Cardiac muscle cell (in vitro differentiated cells and primary cell): ENCODE measurements at places on chromosomes 2 and 18. TPM values are rescaled to one million over a fixed set of nuclear protein-coding genes. Genes with fewer than 3 reads are reported as not detected.
A peak's percentile ranks its signal among the peaks of the same experiment; 100 is the strongest.

GRCh38 chr2:196677404-196677803, 37.9 kb downstream of the CCDC150 start:
- no peak for DNase-seq

- no peak for DNase-seq
Observed at GRCh38 chr2:19757586-19757985, 144.2 kb downstream of the TTC32 start.

DNA sequence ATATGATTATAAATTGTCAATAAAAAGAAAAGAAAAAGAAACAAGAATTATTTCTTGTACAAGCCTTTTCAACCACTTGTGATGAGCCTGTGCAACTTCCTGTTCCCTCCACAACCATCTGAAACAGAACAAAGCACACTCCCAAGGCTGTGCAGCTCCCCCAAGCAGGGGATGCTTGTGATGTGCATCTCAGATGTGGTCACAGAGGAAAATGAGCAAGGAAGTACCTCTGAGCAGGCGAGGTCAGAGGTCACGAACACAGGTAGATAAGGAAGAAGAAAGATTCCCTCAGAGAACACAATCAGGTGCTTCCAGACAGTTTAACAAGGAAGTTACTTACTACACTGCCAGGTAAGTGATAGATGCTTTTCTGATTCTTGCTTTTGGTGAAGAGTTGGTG, 274.8 kb upstream of the SLC39A10 start:
- no peak for DNase-seq

GRCh38 chr2:217086038-217086522, 226.2 kb upstream of the TNP1 start:
- peak; percentile 35 for DNase-seq

DNA sequence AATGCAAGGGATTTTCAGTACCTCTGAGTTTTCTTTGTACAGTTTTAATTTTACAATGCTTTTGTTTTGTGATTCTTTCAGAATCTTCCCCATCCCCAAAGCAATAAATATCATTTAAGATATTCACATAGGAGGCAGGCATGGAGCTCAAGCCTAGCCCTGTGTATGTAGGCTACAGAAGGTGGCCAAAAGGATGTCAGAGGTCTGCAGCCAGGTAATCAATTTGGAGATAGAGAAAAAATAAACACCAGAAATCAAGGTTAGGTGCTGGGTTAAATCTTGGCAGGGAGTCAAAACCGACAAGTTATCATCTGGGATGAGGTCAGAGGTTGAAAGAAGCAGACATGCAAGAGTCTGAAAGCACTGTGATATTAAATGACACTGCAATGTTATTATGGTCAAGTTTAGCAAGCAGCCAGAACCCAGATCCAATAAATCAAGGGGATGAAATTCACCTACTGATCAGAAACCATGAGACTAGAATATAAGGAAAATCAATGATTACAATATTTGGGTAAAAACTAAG, 45.1 kb upstream of the LRP1B start:
- peak; percentile 7 for DNase-seq

DNA sequence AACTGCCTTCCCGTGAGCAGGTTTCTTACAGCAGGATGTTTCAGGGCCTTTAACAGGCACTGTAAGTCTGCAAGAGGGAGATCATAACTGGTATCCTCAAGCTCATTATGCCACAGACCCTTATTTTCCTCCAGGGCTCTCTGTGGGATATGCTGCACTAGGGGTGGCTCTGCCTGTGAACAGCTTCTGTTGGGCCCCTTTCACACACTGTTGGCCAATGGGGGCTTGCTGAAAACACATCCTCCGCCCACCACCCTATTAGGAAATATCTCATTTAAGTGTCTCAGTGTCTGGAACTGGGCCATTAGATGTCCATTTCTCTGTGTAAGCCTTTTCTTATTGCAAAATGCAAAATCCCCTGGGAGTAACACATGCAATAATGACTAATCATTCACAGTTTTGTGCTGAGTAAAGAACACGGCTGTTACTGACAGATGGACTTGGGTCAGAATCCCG, 414.3 kb upstream of the HS6ST1 start:
- DNase-seq, result peak; percentile 99

DNA sequence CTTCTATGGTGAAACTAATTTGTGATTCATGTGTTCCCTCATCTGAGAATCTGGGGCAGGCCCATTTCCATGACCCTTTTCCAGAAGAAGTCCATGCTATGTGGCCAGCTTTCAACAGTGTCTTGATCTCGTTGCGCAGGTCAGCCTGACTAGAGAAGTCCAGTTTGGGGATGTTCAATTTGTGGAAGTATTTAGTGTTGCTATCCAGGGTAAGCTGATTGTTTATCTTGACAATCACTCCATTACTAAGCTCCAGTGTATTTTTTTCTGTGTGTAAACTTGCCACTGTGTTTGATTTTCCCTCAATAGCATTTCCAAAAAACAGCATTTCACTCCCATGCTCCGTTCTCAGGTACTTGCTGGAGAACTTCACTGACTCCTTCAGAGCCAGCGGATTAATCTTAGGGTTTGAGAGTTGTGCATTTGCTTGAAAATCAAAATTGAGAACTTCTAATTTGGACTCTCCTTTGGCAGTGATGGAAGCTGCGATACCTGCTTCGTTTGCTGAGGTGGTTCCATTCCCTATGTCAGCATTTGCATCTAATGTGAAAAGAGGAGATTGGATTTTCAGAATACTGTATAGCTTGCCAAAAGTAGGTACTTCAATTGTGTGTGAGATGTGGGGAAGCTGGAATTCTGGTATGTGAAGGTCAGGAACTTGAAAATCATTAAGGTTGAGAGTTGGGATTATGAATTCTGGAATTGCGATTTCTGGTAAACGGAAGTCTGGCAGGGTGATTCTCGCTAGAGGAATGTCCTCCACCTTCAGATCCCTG, 35.7 kb downstream of the APOB start:
- no peak for DNase-seq

- DNase-seq, result no peak
Observed at GRCh38 chr2:197244349-197244748, 66.2 kb downstream of the ANKRD44 start.

DNA sequence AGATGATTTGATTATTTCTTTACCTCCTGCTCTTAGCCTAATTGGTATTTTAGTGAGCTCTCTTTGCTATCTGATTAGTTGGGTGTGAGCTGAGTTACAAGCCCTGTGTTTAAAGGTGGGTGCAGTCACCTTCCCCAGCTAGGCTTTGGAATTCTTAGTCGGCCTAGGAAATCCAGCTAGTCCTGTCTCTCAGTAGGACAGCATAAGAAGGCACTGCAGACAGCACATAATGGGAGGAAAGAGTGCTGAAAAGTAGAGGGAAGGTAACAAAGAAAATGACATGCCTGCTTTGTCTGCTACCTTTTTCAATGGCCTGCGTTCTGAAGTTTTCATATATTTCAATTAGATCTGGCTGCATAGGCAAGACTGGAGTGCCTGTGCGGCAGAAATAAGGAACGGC, 1794.0 kb upstream of the CELF4 start:
- DNase-seq, result no peak

- DNase-seq, result peak; percentile 12
Observed at GRCh38 chr2:64599469-64599868, 54.2 kb downstream of the SERTAD2 start.

DNA sequence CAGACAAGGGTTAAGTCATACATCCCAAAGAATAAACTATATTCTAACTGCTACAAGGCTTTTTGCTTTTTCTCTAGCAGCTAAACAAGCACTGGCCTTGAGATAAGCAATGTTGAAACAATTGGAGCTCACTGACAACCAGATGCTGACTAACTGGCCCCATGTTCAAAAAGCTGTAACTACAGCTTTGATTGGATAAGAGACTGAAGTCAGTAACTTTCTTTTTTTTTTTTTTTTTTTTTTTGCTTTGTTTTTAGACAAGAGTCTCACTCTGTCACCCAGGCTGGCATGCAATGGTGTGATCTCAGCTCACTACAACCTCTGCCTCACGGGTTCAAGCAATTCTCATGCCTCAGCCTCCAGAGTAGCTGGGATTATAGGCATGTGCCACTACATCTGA, 45.4 kb upstream of the TMEM163 start:
- peak; percentile 49 for DNase-seq

DNA sequence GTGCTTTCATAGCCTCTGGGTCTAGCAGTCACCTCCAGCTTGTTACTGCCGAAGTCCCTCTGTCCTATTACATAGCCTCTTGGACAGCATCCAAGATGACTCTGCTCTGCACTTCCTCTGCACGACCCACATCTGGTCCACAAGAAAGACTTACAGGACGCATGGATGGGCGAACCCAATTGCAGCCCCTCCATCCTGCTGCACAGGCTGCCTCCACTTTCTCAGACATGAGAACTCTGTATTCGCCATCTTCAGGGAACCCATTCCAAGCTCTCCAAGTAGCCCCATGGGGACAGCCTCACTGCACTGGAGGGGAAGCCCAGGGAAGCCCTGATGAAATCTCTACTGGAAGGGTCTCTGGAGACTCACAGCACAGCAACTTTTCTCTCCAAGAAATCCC, 172.1 kb downstream of the GFPT1 start:
- no peak for DNase-seq

DNA sequence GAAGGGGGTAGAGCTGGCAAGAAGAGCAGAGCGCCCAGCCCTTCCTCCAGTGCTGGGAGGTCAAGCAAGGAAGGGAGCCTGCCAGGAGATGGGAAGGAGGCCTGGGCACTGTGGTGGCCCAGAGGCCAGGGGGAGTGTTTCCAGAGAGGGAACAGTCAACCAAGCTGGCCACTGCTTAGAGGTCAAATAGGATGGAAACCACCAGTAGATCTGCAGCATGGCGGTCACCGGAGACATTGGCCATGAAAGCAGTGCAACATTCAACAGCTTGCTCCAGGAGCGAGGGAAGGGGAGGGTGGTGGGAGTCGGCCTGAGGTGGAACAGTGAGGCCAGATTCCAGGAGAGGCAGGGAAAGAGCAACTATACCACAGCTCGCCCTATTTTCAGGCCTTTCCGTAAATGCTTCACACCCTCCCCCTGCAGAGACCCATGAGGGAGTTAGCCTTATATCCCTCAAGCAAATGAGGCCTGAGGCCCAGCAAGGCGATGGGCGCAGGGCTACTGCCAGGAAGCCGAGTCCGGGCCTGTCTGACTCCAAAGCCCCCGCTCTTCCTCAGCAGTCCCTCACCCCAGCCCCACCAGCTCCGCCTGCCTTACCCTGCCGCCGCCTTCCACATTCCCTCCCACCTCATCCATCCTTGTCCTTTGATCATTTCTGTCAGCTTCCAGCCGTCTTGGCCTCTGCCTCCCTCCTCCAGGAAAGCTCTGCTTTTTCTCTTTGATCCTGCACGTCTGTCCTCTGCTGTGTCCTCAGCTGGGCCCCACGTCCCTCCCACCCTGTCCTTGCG, 17.0 kb downstream of the KCNK3 start:
- DNase-seq, result no peak

DNA sequence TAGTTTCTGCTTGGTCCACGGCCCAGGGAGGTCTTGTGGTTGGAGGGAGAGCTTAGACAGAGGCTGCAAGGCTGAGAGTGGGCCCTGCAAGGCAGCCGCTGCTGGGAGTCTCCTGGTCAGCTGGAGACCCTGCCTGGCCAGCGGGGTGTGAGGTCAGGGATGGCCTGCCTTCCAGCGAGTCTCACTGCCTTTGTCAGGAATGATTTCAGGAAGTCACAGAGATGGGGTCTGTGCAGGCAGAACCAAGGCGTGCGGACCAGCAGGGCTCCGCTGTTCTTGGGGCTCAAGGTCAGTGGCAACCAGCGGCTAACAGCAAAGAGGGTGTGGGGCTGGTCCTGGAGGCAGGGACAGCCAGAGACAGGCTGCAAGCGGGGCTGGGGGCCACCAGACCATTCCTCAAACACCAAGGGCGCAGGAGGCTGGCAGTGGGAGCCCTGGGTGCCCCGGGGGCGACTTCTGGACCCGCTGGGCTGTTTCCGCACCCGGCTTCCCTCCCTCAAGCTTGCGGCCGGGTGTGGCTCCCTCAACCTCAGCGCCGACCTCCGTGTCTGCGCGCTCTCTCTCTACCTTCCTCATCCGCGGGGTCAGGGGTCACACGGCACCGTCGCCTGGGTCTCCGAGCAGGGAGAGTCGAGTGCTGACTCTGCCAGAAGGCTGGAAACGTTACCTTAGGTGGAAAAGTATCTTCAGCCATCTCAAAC, 124.5 kb upstream of the CTDP1 start:
- DNase-seq, result no peak

GRCh38 chr18:36075862-36076587, 8.7 kb upstream of the RPRD1A start:
- DNase-seq, result no peak

DNA sequence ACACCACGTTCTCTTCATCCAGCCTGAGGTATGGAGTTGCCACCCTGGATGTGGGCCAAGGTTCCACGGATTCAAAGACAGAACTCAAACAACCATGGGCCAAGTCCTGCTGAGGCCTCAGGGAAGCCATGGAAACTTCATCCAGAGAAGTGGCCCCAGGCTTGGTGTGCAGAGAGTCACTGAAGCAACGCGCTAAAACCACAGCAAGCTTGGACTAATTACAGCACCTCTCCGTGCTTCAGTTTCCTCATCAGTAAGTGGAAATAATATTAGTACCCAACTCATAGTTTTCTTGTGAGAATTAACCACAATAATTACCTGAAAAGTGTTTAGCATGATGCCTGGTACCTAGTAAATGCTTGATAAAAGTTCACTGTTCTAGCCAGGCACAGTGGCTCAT, 19.2 kb upstream of the AP1S3 start:
- peak; percentile 8 for DNase-seq

DNA sequence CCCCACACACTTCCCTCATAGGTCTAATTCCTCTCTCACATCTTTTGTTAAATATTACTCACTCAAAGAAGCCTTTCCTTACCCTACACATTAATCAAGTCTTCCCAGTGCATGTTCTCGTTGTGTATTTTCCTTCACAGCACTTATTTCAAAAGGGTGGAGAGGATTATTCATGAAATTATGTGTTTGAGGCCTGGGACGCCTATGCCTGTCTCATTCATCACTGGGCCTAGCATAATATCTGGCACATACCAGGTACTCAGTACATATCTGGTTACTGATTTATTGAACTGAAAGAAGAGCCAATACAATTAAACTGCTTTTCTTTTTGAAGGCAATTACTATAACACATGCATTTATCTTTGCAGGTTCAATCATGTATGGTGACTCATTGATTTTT, 15.1 kb upstream of the MALL start:
- no peak for DNase-seq

GRCh38 chr2:221347471-221347870, 224.6 kb downstream of the EPHA4 start:
- DNase-seq, result no peak

DNA sequence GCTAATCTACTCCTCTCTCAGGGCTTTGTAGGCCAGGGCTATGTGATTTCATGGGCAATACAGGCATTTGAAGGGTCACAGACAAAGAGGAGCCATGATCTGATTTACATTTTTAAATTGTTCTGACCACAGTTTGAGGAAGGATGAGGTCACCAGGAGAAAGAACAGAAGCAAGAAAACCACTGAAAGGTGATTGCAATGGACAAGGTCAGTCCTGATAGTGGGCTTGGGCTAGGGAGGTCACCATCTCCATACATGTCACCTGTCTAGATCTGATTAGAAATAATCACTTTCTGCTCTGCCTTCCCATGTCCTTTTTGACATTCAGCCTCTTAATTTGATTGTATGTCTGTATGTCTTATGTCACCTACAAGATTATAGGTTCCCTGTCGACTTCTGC, 248.9 kb upstream of the CWC22 start:
- no peak for DNase-seq

Gene SALL3
- 1.6 and 3.0 TPM in 2 replicates for total RNA-seq

Gene POTEC
- total RNA-seq, result not detected in 2 replicates

Gene PROKR1
- 0.04 and 0.06 TPM in 2 replicates for total RNA-seq

Gene AMER3
- total RNA-seq, result 0.25 and 1.2 TPM in 2 replicates

Gene SERPINB3
- total RNA-seq, result not detected in 2 replicates

Gene MC4R
- total RNA-seq, result 0.21 and 0.54 TPM in 2 replicates

Gene VWA3B
- 0.09 and 0.67 TPM in 2 replicates for total RNA-seq

Gene APCDD1
- total RNA-seq, result 30.8 and 32.8 TPM in 2 replicates

Gene ACKR3
- 2.1 and 2.5 TPM in 2 replicates for total RNA-seq

Gene SLC14A1
- not detected in 2 replicates for total RNA-seq

Gene G6PC2
- not detected in 2 replicates for total RNA-seq

Gene SELENOI
- 9.3 and 13.7 TPM in 2 replicates for total RNA-seq

Gene SLC19A3
- total RNA-seq, result 0.04 and 0.12 TPM in 2 replicates
